ENCODE measurements at places on chromosomes 7 and 10.
A peak's percentile ranks its signal among the peaks of the same experiment; 100 is the strongest.

- DNase-seq, result no peak
Measured at GRCh38 chr10:3364768-3365480, 192.3 kb upstream of the PITRM1 start.

DNA sequence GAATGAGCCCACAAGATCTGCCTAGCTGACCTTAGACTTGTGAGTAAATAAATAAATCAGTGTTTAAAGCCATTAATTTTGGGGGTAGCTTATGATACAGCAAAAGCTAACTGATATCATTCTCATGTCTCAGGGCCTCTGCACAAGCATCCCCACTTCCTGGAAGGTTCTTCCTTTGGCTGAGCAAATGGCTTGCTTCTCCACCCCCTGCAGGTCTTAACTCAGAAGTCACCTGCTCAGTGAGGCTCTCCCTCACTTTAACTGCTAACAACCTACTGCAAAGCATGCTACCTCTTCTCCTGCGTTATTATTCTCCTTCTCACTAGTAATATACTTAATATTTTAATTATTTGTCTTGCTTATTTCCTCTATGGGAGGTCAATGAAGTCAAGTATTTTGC, 167.3 kb downstream of the TPK1 start:
- no peak for DNase-seq

- DNase-seq, result no peak
Measured at GRCh38 chr7:100546129-100546925, 7.3 kb downstream of the AGFG2 start.

DNA sequence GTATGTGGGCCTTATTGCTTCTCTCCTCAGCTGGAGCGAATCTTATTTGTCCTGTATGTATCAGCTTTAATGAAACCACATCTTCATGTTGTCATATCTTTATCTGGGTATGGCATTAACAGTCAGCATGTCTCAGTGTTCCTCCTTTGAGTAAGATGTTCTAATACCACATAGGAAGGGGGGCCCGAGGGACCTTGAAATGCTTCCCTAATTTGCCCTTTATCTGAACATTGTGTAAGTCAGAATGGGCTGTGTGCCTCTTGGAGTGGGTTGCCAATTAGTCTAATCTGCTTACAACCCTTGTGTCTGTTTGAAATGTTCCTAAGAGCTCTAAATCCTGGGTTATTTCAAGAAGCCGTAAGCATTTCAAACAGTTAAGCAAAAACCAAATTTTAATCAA, 623.8 kb downstream of the SUGCT start:
- DNase-seq, result no peak

GRCh38 chr7:106417273-106417902, 132.6 kb upstream of the NAMPT start:
- DNase-seq, result peak; percentile 12

DNA sequence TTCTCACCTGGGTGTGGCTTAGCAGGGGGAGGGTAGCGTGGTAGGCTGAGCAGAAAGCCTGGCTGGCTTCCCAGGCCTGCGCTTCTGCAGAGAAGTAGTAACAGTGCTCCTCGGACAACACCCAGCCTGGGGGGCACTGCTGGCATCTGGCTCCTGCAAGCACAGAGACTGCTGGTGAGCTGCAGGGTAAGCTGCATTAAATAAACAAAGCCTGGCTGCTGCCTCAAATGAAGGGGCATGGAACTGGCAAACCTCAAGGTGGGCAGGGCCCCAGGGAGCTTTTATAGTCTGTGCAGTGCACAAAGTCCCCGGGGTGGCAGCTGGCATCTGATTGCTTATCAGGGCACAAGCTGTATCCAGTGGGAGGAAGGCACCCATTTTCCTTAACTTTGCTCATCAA, 3.9 kb downstream of the KLRG2 start:
- no peak for DNase-seq

DNA sequence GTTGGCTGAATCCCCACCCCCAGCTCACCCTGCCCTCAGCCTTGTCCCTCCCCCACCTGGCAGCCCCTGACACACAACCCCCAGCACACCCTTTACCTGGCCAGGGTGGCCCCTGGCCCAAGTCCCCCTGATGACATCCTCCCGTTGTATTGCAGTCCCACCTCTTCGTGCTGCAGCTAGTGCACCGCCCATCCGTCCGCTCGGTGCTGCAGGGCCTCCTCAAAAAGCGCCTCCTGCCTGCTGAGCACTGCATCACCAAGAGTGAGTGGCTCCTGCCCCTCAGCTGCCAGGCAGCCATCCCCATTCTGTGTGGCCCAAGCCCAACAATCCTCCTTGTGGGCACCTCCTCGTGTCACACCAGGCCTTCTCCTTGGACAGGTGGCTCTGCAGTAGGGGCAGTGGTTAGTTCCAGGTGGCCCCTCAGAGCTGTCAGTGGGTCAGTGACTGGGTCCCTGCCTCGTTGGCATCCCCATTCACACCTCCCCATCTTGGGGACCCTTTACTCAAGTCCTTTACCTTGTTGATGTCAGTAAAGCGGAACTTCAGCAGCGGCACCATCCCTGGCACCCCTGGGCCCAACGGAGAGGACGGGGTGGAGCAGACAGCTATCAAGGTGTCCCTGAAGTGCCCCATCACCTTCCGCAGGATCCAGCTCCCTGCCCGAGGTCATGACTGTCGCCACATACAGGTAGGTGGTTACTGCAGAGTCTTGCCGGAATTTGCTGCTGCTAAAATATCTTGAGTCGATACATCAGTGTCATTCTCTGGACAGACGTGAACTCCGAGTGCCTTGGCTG, 14.3 kb downstream of the ZMIZ2 start:
- DNase-seq, result no peak

- peak; percentile 90 for DNase-seq
Measured at GRCh38 chr10:3107426-3107961, 40.1 kb downstream of the PFKP start.

DNA sequence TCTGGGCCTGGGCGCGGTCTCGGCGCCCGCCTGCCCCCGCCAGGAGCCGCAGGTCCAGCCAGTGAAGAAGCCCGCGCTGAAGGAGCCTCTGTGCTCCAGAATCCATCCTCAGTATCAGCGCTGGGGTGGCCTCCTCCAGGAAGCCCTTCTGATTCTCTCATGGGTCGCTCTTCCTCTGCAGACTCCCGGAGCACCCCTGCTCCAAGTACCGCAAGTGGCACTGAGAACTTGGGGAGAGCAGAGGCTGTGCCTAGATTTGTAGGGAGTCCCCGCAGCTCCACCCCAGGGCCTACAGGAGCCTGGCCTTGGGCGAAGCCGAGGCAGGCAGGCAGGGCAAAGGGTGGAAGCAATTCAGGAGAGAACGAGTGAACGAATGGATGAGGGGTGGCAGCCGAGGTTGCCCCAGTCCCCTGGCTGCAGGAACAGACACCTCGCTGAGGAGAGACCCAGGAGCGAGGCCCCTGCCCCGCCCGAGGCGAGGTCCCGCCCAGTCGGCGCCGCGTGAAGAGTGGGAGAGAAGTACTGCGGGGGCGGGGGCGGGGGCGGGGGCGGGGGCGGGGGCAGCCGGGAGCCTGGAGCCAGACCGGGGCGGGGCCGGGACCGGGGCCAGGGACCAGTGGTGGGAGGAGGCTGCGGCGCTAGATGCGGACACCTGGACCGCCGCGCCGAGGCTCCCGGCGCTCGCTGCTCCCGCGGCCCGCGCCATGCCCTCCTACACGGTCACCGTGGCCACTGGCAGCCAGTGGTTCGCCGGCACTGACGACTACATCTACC, at the start of gene ALOX5:
Gene ALOX5 (plus strand): TSS at position 641 of the 774 bp plus-strand sequence. CDS start 64 bp downstream, at position 705.
- DNase-seq, result peak; percentile 40

DNA sequence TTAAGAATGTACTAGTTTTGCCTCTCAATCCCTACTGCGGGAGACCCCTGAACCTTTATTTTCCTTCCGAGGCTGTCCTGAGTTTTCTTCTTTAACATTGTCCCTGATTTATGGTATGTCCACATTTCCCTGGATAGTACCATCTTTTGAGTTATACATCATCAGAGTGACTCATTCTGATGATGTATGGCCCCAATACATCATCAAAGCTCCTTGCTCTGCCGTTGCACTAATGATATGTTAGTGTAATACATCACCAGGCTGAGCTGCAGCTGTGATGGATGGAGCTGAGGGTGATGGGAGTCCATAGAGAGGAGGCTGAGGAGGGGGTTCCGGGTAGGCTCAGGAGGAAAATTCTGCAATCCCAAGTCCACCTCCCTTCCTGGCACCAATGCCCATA, 986.5 kb downstream of the KCNMA1 start:
- DNase-seq, result no peak

DNA sequence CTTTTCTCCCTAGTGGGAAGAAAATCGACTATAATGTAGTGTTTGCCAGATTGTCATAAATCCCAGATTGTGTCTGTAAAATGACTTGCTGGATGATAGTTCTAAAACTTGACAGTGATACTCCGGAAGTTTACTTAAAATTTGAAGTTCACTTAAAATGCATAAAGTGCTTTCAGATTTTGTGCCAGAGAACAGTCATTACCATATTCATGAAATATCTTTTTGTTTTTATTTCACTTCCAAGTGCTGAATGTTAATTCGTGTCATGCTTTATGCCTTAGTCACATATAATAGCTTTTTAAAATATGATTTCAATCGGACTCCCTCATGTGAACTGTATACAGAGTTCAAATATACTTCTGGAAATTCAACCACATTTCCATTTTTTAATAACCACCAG, 30.4 kb downstream of the PRPF18 start:
- no peak for DNase-seq

GRCh38 chr7:90453259-90453891, 16.1 kb upstream of the PTTG1IP2 start:
- DNase-seq, result no peak

- DNase-seq, result no peak
Measured at GRCh38 chr10:4532467-4532866, 293.5 kb upstream of the AKR1E2 start.

- DNase-seq, result peak; percentile 41
Measured at GRCh38 chr7:47647181-47647917, 65.4 kb upstream of the TNS3 start.

DNA sequence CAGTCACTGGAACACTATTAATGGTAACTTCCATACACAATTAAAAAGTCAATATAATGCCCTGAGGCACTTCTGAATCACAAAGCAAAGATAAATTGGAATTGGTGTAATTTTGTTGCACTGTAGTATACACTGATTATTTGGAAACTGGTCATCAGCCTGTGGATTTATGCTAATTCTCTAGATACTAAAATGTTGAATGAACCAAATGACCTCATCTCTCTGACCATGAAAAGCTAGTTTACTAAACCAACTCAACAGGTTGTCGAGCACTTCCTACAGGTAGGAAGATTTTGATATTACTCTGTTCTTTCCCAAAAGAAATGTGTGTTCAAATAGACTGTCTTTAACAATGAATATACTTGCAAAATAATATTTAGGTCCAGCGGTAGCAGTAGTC, 5.3 kb downstream of the NRP1 start:
- no peak for DNase-seq

GRCh38 chr10:124670849-124671248, 73.3 kb downstream of the FAM53B start:
- no peak for DNase-seq

DNA sequence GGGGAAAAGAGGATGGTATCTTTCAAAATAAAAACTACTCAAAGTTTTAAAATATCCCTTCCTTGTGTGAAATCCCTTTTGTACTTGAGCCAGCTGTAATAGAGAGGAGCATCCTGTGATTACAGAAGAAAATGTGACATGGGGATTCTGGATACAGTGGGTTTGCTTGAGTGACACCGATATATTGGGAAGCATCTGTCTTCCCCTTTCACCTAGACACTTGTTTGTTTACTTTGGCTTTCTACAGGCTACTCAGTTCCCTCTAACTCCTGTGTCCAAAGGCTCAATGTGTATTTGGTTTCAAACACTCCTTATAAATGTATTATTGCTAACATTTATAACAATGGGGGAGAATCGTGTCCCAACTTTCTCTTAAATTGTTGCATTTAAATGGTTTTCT, 24.4 kb downstream of the CPED1 start:
- DNase-seq, result no peak

Data from Daoy (cell line).